ENCODE measurements at places on chromosomes 7 and 10.
A peak's percentile ranks its signal among the peaks of the same experiment; 100 is the strongest.

DNA sequence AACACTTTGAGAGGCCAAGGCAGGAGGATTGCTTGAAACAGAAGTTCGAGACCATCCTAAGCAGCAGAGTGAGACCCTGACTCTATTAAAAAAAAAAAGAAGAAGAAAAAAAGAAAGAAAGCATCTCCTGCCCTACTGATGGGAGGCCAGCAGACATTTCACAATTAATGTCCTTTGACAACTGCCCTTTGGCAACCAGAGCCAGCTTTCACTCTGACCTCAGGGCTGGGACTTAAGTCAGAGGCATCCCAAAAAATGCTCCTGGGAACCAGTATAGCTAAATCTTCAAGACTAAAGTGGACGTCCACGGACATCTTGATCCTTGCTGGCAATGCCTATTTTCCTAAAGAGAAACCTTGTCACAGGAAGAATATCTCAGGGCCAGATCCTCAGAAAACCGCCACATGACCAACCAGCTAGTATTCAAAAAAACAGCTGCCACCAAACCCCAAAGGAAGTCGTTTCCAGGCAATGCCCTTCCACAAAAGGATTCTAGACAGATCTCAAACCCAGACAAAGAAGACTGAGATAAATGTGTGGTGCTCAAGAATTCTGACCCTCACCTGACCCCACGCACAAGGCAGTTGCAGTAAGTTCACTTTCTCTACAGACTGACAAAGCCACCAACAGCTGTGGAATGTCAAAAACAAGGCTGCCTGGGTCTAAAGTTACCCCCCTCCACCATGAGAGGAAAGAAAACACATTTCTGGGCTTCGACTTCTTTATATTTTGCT is 18.4 kb downstream of the GFRA1 start:
- DNase-seq, result no peak

DNA sequence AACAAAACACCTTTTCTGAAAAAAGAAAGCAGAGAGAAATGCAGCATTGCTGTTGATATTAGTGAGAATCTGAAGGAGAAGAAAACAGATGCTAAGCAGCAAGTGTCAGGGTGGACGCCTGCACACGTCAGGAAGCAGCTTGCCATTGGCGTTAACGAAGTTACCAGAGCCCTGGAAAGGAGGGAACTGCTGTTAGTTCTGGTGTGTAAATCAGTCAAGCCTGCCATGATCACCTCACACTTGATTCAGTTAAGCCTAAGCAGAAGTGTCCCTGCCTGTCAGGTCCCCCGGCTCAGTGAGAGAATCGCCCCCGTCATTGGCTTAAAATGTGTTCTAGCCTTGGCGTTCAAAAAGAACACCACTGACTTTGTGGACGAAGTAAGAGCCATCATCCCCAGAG is 6.4 kb downstream of the RPP38 start:
- DNase-seq, result no peak

DNA sequence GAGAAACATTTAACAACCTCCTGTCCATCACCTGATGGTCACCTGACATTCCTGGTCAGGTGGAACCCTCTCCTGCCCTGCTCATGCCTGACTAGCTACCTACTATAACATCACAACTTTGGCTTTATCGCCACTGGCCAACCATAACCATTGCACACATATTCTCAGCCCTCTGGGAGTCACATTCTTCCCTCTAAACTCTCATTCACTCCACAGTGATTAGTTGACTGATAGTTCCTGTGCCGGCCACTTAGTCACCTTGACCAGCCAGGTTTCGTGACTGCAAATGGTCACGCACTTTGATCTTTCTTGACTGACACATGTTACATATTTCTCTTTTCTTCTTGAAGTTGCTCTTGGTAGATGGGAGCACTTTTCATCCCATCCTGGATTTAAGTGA is 50.1 kb downstream of the GNAI1 start:
- DNase-seq, result no peak

DNA sequence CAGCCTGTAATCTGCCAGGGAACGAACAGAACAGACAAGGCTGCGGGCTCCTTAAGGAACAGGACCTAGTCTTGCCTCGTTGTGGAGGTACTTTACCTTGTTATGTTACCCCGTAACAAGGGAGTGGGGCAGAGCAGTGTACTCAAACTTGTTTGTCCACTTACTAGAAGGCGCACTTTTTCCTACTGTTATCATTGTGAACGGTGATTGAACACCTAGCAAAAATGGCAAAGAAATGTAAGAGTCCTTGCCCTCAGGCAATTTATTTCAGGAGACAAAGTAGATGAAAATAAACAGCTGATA is 620 bp upstream of the IMPDH1 start:
- DNase-seq, result no peak

DNA sequence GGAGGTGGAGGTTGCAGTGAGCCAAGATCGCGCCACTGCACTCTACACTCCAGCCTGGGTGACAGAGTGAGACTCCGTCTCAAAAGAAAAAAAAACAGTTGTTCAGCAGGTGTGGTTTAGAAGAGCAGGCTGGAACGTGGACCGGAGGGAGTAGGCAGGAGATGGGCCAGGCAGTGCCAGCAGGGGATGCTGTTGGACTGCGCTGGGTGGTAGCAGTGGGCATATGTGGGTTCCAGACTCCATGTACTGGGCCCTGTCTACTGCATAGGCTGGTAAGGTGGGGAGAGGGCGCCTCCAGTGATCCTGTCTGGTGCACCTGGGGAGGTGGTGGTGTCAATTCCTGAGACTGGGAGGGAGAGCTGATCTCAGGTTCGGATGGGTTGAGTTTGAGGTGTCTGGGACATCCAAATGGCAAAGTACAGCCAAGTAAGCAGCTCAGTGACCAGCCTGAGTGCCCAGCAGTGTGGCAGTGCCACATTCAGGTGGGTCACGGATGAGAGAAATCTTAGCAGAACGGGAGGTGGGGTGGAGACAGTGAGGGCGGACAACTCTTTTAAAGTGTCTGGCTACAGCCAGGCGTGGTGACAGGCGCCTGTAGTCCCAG is 25.9 kb downstream of the SFXN4 start:
- peak; percentile 22 for DNase-seq

DNA sequence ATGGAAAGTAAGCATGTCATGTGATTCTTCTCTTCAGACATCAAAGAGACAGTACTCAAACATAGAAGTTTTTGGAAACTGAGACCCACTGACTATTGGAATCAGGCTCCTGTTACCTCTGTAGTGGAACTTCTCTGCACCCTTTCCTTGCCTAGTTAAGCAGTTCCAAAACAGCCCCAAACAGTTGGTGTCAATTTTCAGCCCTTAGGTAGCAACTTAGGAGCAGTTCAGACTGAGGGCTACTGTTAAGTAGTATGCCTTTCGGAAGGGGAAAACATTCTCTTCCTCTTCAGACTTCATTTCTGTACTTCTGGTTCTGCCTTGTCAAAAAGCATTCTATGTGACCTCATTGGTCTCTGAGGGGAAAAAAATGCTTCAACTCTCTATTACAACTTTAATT is 85.7 kb downstream of the ZNF277 start:
- no peak for DNase-seq

DNA sequence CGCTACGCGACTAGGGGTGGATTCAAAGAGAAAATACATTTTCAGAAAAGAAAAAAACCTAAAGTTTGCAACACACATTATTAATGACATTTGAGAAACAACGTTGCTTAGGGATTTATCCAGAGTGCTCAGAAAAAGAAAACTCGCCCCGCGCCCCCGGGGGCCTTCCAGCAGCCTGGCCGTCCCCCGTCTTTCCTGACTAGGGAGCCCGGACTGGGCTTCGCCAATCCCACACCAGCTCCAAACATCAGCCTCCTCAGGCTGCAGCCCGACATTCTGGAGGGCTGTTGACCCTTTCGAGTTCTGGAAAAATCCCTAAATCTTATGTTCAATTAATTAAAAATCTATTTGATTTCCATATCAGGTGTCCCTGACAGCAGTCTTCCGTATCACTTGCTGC is 48.6 kb downstream of the CLEC2L start:
- DNase-seq, result no peak

DNA sequence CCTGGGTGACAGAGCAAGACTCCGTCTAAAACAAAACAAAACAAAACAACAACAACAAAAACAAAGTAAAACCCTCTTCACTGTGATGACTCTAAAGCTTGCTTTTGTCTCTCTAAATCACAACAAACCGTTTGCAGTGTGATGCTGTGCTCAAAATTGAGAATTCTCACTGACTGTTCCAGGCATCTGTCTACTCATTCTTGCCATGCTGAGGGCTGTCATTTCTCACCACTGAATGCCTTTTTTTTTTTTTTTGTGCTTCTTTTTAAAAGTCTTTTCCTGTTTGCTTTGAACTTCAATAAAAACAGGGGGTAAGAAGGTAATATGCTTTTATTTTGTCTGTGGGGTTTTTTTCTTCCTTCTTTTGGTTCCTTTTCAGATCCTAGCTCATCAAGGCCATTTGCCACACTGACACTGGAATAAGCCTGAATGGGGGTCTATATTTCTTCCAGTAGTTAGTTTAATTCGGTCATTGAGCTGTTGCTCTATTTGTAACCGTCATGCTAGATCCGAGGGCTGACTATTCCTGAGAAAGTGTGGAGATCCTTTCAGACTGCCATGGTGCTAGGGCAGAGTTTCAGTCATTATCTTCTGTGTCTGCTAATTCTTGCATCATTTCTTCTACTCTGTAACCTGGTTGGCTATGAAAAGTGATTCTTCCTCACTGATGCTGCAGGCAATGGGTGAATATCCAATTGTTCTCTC is 10.6 kb downstream of the FAS start:
- no peak for DNase-seq

GRCh38 chr7:95317966-95318365 is 6.4 kb downstream of the PON1 start:
- no peak for DNase-seq

DNA sequence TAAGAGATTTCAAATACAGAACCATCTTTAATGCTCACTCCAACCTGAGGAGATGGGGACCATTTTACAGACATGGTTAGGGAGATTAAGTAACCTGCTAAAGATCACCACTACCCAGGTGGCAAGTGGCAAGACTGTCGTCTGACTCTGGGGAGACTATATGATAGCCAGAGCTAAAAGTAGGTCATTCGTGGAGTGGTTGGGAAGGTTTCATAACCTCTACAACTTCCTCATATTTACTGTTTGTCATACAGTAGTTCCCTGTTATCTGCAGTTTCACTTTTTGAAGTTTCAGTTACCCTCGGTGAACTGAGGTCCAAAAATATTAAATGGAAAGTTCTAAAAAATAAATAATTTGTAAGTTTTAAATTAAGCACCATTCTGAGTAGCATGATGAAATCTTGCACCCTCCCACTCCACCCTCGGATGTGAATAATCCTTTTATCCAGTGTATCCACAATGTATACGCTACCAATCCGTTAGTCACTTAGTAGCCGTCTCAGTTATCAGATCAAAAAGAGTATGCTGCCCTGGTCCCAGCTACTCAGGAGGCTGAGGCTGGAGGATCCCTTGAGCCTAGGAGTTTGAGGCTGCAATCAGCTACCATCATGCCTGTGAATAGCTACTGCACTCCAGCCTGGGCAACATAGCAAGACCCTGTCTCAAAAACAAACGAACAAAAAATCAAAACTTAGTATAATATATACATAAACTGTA is 14.9 kb upstream of the LGI1 start:
- DNase-seq, result no peak

GRCh38 chr10:65891073-65891981 is 1034.5 kb upstream of the LRRTM3 start:
- no peak for DNase-seq

- no peak for DNase-seq
These were observed 100.7 kb downstream of the ARL4A start for GRCh38 chr7:12788171-12788570.

- no peak for DNase-seq
These were observed 183.2 kb downstream of the SEM1 start for GRCh38 chr7:96526496-96526895.

- DNase-seq, result no peak
These were observed 27.5 kb upstream of the EZH2 start for GRCh38 chr7:148911626-148912025.

DNA sequence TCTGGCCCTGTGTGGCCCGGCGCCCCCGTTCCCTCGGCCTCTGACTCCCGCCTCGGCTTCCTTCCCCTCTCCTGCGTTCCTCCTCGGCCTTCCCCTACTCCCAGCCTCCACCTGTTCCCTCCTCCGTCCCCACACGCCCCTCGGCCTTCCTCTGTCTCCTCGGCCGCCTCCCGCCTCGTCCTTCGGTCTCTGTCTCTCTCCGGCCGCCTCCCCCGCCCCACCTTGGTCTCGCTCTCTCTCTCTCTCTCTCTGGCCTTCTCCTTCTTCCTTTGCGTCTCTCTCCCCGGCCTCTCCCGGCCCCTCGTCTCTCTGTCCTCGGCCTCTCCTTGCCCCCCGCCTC is 588 bp downstream of the GET4 start:
- no peak for DNase-seq

DNA sequence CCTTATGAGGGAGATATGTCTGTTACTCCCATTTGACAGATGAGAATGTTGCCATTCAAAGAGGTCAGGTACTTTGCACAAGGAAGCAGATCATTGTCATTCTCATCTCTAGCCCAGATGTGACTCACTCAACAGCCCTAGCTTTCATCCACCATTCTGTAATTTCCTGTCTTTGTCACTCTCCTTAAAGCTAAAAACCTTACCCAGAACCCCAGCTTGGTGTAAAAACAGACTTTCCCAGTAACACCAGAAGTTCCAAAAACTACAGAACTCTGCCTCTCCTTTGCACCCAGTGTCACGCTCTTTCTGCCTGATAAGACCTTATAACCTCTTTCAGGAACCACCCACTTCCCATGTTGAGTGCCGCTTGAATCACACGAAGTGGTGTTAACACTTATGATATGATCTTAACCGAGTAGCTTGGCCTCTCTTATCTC is 89.1 kb upstream of the SP4 start:
- peak; percentile 36 for DNase-seq

DNA sequence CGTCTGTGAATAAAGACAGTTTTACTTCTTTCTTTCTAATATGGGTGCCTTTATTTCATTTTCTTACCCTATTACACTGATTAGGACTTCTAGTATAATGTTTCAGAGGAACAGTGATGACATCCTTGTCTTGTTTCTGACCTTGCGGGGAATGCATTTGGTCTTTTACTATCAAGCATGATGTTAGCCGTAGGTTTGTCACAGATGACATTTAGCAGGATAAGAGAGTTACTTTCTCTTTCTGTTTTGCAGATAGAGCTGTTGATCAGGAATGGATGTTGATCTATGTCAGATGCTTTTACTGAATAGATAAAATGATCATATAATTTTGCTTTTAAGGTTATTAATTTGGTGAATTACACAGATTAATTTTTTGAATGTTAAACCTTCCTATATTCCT is 6.6 kb upstream of the IGFBP3 start:
- DNase-seq, result no peak

GRCh38 chr10:75352650-75353049 is 48.9 kb downstream of the ZNF503 start:
- no peak for DNase-seq

DNA sequence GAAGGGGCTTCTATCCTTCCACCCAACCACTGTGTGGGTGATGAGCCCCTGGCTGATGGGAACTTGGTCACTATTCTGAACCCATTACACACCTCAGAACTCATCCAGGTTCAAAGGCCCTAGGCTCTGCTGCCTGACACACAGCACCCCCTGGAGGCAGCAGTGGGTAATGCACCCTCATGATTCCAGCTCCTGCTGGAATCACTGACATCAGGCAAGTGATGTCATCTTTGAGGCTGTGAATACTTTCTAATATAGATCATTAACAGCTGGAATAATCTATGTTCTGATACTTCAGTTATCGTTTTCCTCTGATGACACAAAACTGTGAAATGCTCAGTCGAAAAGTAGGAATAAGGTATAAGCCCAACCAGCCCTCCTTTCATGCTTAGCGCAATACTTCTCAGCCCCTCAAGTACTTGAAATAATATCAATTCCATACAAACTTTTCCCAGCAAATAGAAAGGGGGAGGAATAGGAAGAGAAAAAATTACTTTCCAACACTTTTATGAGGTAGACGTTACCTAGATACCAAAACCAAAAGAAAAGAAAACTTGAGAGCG is 7.5 kb upstream of the RBP3 start:
- DNase-seq, result peak; percentile 53
